ENCODE measurements at places on chromosomes 3 and 15. TPM values are rescaled to one million over a fixed set of nuclear protein-coding genes. Genes with fewer than 3 reads are reported as not detected.

DNA sequence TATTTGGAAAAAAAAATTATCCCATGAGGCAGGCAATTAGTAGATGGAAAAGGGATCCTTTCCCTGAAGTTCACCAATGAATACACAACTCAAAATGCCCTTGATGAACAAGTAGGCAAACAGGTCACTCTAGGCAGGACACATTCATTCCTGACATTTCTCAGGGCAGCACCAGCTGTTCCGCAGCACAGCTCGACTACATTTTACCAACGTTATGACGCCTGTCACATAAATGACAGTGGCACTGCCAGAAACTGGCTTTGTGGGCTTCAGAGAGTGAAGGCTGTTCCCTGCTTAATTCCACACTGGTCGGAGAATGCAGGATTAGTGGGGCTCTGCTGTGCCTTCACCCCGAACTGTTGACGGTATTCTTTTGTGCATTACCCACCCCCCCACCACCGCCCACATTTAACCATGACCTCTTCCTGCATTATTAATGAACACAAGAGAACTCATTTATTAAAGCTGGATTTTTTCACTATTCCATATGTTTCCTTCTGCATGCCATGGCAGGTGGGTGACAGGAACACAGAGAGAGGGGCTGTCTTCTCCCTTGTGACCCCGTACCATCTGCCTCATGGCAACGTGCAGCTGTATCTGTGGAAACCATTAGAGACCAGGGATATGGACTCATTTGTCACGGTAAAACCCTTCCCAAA lies 197.6 kb downstream of the PDZRN3 start:
- DNase-seq = no peak

- DNase-seq = peak; percentile 59
Observed at GRCh38 chr15:95292785-95293450, 1037.6 kb upstream of the NR2F2 start.

DNA sequence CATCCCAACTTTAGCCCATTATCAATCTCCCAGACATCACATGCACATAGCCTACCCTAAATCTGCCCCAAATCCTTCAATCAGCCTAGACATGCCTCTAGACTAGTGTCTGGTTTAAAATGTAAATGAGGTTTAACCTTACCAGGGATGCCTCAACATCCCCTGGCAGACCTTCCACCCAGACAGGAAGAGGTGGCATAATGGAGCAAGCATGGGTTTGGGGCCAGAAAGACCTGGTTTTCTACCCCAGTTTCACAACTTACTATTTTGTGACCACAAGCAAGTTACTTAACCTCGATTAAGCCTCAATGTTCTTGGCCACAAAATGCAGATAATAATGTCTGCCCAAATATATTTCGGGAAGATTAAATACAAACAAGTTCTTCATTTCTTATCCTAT lies 28.3 kb upstream of the THBS1 start:
- DNase-seq = no peak

GRCh38 chr3:131899021-131899420 lies 135.8 kb downstream of the CPNE4 start:
- no peak for DNase-seq

ECE2 gene
- total RNA-seq = not detected

NR2E3 gene
- 0.19 TPM for total RNA-seq

DNA sequence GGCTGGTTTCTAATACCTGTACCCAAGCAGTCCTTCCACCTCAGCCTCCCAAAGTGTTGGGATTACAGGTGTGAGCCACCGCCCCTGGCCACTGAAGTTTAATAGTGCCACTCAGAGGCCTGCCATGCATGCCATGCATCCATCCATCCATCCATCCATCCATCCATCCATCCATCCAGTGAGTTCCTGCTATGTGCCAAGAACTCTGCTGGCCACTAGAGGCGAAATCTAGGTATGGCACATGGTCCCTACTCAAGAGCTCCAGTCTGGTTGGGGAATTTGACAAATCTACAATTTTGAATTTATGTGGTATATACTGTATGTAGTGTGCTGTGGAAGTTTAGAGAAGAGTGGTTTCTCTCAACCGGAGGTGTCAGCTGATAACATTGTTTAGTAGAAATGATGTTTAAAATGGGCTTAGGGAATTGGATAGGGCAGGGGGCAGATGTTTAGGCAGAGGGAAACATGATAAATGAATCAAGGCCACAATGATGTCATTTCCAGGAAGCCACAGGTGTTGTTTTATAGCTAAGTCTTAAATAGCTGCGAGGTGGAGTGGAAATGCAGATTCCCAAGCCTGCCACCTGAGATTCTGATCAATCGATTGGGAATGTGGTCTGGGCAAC lies 384.4 kb upstream of the C2CD4B start:
- no peak for DNase-seq

- DNase-seq = no peak
Observed at GRCh38 chr3:50100386-50100785, 11.7 kb downstream of the RBM5 start.

NR1I2 gene
- total RNA-seq = 0.38 TPM

- no peak for DNase-seq
Observed at GRCh38 chr15:76337059-76337695, 604 bp downstream of the ISL2 start.

All from kidney (tissue), 22 donors.